ENCODE measurements at places on chromosomes 7 and 10. TPM values are rescaled to one million over a fixed set of nuclear protein-coding genes. Genes with fewer than 3 reads are reported as not detected.

DNA sequence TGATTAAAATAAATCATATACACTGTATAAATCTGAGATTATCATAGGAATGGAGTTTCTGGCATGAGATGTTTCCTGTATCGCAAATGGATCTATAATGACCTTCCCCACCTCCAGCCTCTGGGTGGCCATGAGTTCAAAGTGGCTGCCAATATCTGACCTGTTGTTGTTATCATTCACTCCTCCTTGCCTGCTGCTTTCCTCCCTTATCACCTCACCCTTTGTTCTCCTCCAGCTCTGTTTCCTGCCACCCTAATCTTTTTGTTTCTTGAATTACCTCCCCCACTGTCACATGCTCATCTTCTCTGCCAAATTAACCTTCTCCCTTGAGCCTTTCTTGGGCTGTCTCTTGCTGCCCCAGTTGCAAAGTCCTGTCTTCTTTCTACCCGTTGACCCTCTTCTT, 12.0 kb downstream of the SCD start:
- no peaks in the 10 kb centered on the region for H3K27me3 ChIP-seq
- peaks cover 28% of the 10 kb centered on the region for H3K36me3 ChIP-seq
- no peak overlapping the region for H3K4me3 ChIP-seq

DNA sequence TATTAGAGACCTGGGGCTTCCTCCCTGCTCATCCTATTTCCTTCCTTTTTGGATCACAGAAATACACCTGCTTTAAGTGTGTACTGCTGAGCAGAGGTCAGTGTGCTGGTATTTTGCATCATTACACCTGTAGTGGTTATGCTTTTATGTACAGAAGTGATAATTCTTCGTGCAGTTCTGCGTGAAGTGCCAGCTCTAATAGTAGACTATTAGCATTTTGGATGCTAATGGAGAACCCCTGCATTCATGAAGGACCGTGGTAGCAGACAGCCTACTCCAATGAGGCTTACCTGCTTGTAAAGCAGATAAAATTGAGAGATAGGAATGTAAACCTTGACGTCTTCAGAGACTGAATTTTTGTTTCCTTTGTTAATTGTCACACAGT, 114.3 kb downstream of the CDK14 start:
- no peak overlapping the region for H3K27ac ChIP-seq
- no peaks in the 10 kb centered on the region for H3K36me3 ChIP-seq
- no peak overlapping the region for H3K4me3 ChIP-seq
- no peaks in the 10 kb centered on the region for H3K4me1 ChIP-seq

The FRMPD2 gene
- total RNA-seq = 0.38 TPM

DNA sequence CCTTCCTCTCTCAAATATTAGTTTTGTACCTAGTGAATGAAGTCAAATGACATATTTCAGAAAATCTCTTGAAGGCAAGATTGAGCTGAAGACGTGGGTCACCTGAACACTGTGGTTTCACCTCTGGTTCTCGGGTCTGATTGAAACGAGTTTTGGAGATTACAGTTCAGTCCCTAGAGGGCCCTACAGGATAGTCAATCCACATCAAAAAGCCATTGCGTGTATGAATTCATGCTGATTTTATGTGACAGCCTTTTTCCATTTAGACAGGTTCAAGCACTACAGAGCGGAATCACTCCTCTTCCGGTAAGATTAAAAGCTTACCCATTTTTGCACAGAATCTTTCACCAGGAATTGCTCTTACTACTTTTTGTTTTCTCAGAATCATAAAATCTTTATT, 62.2 kb downstream of the VIM start:
- H3K27me3 ChIP-seq = no peaks in the 10 kb centered on the region
- H3K27ac ChIP-seq = no peak overlapping the region
- H3K4me1 ChIP-seq = no peaks in the 10 kb centered on the region
- no peak overlapping the region for H3K4me3 ChIP-seq

The UCN3 gene
- total RNA-seq = 0.19 TPM

The PNLIPRP3 gene
- not detected for total RNA-seq

The CYP3A5 gene
- total RNA-seq = 2.1 TPM

GRCh38 chr10:7152982-7153381, 257.9 kb downstream of the SFMBT2 start:
- H3K27ac ChIP-seq = no peak overlapping the region
- no peaks in the 10 kb centered on the region for H3K27me3 ChIP-seq
- H3K36me3 ChIP-seq = no peaks in the 10 kb centered on the region
- no peak overlapping the region for H3K4me3 ChIP-seq
- H3K4me1 ChIP-seq = no peaks in the 10 kb centered on the region
- DNase-seq = no peak

DNA sequence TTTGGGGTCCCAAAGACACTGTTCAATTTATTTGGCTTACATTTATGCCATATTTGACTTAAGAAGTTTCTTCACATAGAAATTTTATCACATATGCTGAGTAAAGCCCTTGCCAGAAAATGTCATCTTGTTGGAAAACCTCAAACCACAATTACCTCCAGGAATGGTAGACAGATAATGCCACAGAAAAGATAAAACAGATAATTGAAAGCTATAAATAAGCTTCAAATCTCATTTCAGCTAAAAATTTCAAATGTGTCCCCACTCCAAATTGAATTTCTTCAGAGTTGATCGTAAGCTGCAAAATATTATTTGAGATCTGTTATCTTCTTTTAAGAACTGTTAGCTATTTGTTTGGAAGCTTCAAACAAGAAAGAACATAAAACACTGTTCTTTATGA, 176.4 kb upstream of the PTN start:
- H3K36me3 ChIP-seq = no peaks in the 10 kb centered on the region
- no peak for DNase-seq
- H3K27me3 ChIP-seq = no peaks in the 10 kb centered on the region

The CUZD1 gene
- 1.1 TPM for total RNA-seq

The ADRB1 gene
- total RNA-seq = 0.14 TPM

The TRIM50 gene
- 0.09 TPM for total RNA-seq

GRCh38 chr7:142557971-142558582, 191.2 kb upstream of the PRSS1 start:
- peak overlapping the region; percentile 23 for H3K4me3 ChIP-seq
- peak overlapping the region; percentile 80 for H3K27ac ChIP-seq
- no peaks in the 10 kb centered on the region for H3K36me3 ChIP-seq
- no peaks in the 10 kb centered on the region for H3K27me3 ChIP-seq
- peaks cover 32% of the 10 kb centered on the region for H3K4me1 ChIP-seq

The RNF32 gene
- total RNA-seq = 1.2 TPM

- H3K27ac ChIP-seq = no peak overlapping the region
- H3K36me3 ChIP-seq = no peaks in the 10 kb centered on the region
- H3K4me3 ChIP-seq = no peak overlapping the region
- peaks cover 17% of the 10 kb centered on the region for H3K4me1 ChIP-seq
These were observed 220.8 kb upstream of the PRSS58 start for GRCh38 chr7:142478479-142479220.

The FBXL13 gene
- total RNA-seq = 3.8 TPM

DNA sequence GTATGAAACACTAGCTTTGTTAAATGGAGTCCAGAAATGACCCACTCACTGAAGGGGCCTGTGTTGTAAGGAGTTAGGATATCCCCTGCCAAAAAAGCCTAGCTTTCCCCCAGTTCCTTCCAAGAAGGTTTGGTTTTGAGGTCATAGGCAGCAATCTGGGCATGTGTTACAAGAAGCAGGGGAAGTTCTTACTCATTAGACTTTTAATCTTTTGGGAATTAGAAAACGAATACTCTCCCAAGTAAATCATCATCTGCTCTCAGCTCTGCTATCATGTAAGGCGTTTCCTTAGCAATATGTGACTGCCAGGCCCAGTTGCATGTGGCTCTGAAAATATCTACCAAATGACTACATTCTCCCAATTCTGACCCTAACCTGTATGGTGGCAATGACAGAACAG, 3.7 kb downstream of the NOD1 start:
- peaks cover 47% of the 10 kb centered on the region for H3K4me1 ChIP-seq
- DNase-seq = no peak
- no peaks in the 10 kb centered on the region for H3K27me3 ChIP-seq
- H3K27ac ChIP-seq = no peak overlapping the region
- no peak overlapping the region for H3K4me3 ChIP-seq
- no peaks in the 10 kb centered on the region for H3K36me3 ChIP-seq

DNA sequence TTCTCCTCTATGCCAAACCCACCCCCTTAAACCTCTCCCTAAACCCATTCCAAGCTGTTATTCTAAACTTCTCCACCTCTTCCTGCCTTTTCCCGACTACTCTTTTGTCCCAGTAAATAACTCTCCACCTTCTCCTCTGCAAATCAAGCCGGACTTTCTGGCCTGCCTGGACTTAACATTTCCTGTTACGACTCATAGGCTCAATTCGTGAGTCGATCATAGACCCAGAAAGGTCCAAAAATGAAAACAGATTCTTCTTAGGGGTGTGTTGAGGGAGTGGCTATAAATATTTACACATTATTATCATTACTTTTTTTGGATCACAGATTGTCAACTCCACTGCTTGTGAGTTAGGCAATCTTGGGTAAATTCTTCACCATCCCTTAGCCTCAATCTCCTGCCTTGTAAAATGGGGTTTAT, 59.0 kb upstream of the HABP2 start:
- no peaks in the 10 kb centered on the region for H3K27me3 ChIP-seq
- no peak for DNase-seq
- no peaks in the 10 kb centered on the region for H3K36me3 ChIP-seq
- no peaks in the 10 kb centered on the region for H3K4me1 ChIP-seq
- H3K4me3 ChIP-seq = no peak overlapping the region

DNA sequence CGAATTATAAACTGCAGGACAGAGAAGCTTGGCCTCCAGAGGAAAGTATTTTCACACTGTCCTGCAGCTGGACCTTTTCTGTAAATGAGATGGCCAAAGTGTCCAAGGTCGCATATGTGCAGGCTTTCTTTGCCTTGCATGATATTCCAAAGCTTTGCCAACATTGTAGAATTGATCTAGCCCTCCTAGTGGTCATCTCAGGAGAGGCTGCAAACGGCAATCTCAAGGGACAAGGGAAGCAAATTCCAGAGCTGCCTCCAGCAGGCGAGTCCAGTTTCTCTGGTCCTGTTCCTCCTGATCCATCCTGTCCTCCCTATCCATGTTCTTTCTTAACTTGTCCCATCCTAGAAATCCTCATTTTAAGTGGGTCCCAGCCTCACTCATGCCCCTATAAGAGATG, 373.4 kb upstream of the PCDH15 start:
- no peak overlapping the region for H3K4me3 ChIP-seq
- H3K27me3 ChIP-seq = no peaks in the 10 kb centered on the region
- no peaks in the 10 kb centered on the region for H3K4me1 ChIP-seq
- no peak overlapping the region for H3K27ac ChIP-seq
- no peaks in the 10 kb centered on the region for H3K36me3 ChIP-seq
- no peak for DNase-seq

- peak overlapping the region; percentile 72 for H3K27ac ChIP-seq
- peaks cover 13% of the 10 kb centered on the region for H3K4me1 ChIP-seq
- H3K36me3 ChIP-seq = no peaks in the 10 kb centered on the region
- no peaks in the 10 kb centered on the region for H3K27me3 ChIP-seq
- H3K4me3 ChIP-seq = no peak overlapping the region
- peak; percentile 23 for DNase-seq
These were observed 7.6 kb upstream of the TMEM236 start for GRCh38 chr10:17744341-17744861.

GRCh38 chr10:11300563-11300962, 282.9 kb downstream of the CELF2 start:
- no peaks in the 10 kb centered on the region for H3K4me1 ChIP-seq
- no peak overlapping the region for H3K4me3 ChIP-seq
- peaks cover 91% of the 10 kb centered on the region for H3K36me3 ChIP-seq
- H3K27me3 ChIP-seq = no peaks in the 10 kb centered on the region
- no peak for DNase-seq

GRCh38 chr10:124739986-124740368, 4.2 kb downstream of the FAM53B start:
- H3K4me3 ChIP-seq = peak overlapping the region; percentile 95
- peaks cover 60% of the 10 kb centered on the region for H3K4me1 ChIP-seq
- H3K27ac ChIP-seq = peak overlapping the region; percentile 88
- DNase-seq = no peak
- H3K27me3 ChIP-seq = no peaks in the 10 kb centered on the region

DNA sequence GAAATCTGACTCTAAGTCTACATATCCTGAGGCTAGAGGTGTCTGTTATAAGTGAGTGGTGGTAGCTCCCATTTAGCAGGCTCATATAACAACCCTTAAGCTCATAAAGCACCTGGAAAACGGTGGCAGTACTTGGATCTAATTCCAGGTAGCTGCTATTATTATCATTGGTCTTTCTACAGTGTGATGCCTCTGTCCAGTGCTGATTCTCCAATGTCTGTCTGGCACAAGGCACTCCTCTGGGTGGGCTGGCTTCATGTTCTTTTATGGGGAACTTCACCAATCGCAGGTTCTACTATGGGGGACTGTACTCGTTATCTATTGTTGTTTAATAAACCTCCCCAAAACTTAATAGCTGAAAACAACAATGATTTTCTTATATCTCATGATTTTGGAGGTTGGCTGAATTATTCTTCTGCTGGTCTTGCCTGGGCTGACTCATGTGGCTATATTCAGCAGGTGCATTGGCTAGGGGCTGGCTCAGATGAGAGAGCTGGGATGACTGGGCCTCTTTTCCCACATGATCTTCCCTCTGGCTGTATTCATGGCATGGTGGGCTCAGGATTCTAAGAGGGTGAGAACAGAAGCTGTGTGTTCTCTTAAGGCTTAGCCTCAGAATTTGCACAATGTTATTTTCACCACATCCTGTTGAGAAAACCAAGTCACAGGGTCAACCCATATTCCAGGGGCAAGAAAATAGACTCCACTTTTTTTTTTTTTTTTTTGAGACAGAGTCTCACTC, 93.0 kb upstream of the PCGF5 start:
- no peaks in the 10 kb centered on the region for H3K27me3 ChIP-seq
- H3K4me1 ChIP-seq = no peaks in the 10 kb centered on the region
- no peak for DNase-seq
- no peak overlapping the region for H3K4me3 ChIP-seq
- H3K36me3 ChIP-seq = no peaks in the 10 kb centered on the region
- no peak overlapping the region for H3K27ac ChIP-seq

DNA sequence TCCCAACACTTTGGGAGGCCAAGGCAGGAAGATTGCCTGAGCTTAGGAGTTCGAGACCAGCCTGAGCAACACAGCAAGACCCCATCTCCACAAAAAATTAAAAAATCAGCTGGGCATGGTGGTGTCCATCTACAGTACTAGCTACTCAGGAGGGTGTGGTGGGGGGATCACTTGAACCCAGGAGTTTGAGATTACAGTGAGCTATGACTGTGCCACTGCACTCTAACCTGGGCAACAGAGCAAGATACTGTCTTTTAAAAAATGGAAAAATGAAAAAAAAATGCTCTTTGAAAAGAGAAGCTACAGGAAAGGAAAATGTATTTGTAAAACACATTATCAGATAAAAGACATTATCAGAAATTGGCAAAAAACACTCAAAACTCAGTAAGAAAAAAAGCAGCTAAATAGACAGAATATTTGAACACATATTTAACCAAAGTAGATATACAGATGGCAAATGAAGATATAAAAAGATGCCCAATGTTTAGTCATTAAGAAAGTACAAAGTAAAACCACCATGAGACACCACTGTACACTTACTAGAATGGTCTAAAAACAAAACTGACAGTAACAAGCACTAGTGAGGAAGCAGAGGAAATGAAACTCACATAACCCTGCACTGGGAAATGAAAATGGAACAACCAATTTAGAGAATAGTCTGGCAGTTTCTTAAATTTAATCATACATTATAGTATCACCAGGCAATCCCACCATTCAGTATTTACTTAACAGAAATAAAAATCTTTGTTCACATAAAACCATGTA, 40.5 kb downstream of the NRBF2 start:
- H3K4me1 ChIP-seq = no peaks in the 10 kb centered on the region
- H3K4me3 ChIP-seq = no peak overlapping the region
- no peaks in the 10 kb centered on the region for H3K27me3 ChIP-seq
